ENCODE measurements at places on chromosomes 7 and 10.

DNA sequence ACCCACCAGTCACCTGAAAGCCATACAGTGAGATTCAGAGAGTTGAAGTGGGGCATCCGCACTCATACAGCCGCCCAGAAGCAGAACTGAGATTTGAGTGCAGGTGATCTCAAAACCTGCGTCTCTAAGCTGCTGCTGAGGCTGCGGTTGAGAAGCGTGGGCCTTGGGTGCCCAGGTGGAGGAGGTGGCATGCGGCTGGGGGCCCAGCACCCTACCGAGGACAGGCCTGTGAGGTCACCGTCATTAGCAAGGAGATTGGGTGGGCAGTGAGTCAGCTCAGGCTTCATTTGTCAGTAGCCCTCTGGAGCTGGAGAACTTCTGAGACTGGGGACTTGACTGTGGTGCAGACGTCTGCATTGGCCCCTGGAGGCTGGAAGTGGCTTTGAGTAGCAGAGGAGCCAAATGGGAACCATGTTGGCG, 29.8 kb downstream of the ZMIZ1 start:
- DNase-seq: no peak

GRCh38 chr7:106795877-106796231, 69.2 kb upstream of the PIK3CG start:
- DNase-seq: no peak

- DNase-seq: peak; percentile 94
Observed at GRCh38 chr7:133139350-133139749, 57.5 kb upstream of the CHCHD3 start.

GRCh38 chr7:47715631-47716068, 133.7 kb upstream of the TNS3 start:
- DNase-seq: no peak

- no peak for DNase-seq
Observed at GRCh38 chr7:510782-511281, 8.8 kb downstream of the PDGFA start.
